Activated effector memory CD4-positive, alpha-beta T cell treated with anti-CD3 and anti-CD28 coated beads, Interleukin-2, amount 50 U/mL, for 16 hours (primary cell): ENCODE measurements at places on chromosomes 4 and X.

DNA sequence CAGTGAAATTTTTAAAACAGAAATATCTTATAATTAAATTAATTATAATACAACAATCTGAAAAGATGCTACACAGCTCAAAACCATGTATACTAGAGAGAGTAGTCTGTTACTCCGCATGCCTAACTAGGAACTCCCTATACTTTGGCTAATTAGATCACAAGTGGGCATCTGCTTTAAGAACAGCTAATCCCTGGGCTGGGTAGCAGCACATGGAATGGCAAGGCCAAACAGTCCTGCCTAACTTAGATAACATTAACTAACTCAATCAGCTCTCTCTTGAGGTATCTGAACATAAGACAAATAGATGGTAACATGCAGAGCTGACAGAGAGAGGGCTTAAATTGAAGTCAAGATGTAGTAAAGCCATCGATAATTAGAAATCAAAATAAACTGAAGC lies 9.9 kb downstream of the CHIC2 start:
- DNase-seq, result no peak

GRCh38 chr4:151129796-151130195 lies 30.4 kb downstream of the RPS3A start:
- no peak for DNase-seq

DNA sequence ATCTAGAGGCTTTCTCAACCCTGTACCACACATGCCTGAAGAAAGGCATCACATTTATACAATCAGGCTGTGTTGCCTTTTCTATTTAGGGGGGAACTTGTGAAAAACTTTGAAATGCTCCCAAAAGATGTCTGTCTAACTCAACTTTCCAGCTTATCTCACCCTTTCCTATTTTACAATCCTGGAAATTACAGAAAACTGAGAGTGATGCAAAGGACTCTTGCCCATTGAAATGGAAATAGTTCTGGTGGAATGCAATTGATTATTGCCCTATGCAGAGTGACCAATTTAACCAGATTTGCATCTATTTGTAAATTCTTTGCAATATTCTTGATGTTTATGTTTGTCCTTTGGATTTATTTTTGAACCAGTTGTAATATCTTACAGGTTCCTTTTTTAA lies 77.3 kb downstream of the GALNT7 start:
- no peak for DNase-seq

DNA sequence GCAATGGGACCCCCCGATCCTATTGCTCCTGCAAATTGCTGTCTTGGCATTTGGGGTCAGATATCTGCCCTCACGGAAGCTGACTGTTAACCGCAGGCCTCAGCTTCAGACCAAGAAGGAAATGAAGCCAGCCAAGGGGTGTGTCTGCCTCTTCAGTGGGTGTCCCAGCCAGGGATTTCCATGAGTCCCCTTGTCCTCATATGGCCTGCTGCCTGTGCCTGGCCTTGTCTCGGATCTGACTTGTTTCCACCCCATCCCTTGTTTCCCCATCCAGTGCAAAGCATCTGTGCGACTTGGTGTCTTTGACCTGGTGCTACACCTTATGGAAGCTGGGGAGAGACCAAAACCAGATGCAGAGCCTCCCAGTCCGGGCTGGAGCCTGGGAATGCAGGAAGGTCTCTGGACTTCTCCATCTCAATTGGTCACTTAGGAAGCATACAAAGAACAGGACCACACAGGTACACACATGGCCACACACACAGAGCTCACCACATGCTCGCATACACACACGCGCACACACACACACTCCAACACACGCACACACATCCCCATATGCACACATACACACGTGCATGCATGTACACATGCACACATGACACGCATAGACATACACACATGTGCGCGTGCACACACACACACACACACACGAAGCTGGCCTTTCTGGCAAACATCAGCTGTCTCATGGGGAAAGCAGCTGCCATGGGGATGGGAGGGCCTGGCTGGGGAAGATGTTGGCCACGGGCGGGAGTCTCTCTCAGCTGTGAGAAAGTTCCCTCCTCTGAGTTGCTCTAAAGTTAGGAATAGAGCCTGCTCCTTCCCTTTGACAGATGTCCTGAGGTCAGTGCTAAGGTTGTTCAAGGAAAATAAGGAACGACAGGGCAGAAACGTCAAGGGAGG lies 65.5 kb downstream of the CRMP1 start:
- no peak for DNase-seq

DNA sequence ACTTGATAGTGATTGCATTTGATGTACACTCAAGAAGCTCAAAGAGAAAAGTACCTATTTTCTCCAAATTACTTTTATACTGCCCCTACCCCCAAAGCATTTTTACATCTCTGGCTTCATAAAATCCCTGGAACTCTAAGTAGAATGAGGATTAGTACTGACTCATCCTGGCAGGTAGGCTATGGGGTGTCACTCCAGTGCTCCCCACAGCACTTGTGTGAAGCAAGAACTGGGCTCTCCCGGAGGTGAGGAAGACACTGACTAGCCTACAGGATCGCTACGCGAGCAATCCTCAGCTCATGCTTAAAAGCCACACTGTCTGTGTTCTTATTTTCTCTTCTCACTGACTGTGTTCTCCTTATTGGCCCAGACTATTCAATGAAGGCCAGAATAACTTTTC lies 90.4 kb upstream of the NDP start:
- no peak for DNase-seq

DNA sequence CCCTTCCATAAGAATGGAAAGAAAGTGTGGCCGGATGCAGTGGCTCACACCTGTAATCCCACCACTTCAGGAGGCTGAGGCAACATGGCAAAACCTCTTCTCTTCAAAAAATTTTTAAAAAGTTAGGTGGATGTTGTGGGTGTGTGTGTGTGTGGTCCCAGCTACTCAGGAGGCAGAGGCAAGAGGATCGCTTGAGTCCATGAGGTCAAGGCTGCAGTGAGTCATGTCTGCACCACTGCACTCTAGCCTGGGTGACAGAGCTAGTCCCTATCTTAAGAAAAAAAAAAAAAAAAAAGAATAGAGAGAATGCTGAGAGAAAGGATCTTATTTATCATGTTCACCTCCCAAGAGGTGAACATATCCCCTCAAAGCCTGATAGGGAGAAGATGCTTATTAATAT lies 492.1 kb upstream of the SMIM31 start:
- no peak for DNase-seq

DNA sequence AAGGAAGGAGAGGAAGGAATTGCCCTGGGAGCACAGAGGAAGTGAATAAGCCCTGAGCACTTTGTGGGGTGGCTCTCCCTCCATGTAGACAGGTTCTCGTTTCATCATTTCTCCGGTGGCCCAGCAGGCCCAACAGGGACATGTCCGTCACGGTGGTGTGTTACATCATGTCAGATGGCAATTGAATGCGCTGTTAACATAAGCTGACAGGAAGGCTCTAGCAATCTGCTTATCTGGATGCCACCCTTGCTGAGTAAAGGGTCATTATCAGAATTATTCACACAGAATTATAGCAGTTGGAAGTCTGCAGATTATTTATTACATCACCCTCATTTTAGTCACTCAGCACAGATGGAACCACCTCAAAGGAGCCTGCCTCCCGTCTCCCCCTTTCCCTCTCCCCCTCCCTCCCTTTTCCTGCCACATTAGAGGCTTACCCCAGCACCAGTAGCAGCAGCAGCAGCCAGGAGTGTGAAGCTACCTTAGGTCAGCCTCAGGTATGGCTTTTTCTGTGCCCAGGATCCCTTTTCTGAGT lies 124.3 kb upstream of the TRIM2 start:
- no peak for DNase-seq

GRCh38 chr4:185809121-185809520 lies 2.9 kb downstream of the SORBS2 start:
- no peak for DNase-seq

DNA sequence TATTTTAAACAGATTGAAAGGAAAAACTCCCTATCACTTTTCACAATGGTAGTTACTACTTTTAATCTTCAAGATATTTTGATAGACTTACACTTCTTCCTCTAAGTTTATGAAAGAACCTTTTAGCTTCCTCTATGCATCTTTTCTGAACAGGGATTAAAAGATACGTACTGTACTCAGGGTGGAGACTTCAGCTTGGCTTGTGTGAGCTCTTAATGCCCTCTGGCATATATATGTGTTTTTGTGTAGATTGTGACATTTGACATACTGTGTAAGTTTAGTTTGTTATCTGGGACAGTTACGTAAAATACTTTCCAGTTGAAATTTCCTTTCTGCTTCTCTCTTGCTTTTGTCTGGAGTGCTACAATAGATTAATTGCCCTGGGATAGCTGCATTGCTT lies 109.3 kb upstream of the NUDT6 start:
- DNase-seq, result no peak

- DNase-seq, result no peak
Measured at GRCh38 chrX:2917767-2918166, 11.4 kb downstream of the ARSD start.

DNA sequence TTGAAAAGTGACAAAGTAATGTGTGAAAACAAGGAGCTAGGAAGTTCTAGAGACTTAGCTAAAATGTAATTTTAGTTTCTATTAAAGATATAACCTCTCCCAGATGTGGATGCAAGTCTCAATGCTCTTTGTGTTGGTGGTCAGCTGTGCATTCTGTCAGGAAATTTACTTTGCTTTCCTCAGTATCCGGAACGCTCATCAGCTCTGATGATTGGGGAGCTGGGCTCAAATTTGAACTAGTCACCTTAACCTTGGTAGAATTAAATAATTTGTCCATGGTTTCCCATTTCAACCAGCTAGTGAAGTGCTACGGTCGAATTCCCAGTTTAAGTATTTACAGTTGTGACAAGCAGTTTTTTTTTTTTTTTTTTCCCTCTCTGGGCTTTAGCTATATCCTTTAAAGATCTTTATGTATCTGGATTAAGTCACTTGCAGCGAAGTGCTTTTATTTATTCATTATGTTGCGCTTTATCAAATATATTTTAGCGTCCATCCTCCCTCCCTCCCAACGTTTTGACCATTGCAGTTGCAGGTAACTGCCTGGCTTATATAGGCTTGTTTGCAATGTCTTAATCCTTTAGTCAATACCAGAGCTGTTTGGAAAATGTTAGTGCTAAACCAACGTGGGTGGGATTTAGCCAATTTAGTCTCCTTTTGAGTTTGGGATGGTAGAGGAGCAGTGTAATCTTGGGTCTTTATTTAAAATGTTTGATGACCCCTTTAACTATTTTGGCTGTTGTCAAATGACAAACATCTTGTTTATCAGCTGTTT lies 2.1 kb downstream of the OGT start:
- DNase-seq, result no peak

- no peak for DNase-seq
Measured at GRCh38 chr4:101280866-101281600, 66.3 kb downstream of the PPP3CA start.

DNA sequence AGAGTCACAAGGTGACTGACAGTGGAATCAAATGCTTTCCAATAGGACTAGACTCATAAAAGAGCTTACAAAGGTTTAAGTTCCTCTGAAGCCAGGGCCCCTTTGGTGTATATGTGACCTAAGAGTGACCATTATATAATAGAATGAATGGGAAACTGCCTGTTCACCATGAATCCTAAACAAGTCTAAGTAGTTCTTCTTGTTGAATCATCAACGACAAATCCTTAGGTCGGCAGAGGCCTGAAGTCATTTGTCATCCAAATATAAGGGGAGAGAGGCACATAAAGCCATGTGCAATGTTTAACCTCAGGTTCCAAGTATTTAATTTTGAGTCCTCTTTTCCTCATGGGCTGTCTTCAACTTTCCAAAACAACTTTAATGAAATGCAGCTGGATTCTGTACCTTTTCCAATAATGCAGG lies 122.4 kb downstream of the RASL11B start:
- DNase-seq, result no peak

- DNase-seq, result peak; percentile 72
Measured at GRCh38 chr4:121711263-121712000, 14.7 kb upstream of the ANXA5 start.

DNA sequence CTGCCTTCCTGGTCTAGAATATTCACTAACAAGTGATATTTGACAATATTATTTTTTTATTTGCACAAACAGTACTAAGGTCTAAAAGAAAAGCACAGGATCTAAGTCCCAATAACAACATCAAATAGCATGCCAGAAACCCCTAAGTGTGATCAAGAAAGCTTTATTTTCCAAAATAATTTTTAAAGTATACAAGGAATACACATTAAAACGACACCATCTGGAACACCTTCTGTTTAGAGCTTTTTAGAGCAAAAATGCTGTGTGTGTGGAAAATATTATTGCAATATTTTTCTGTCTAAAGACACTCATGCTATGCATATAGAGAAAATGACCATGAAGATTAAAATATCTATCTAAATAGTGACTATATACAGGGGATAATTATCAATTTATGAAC lies 103.1 kb downstream of the ARAP2 start:
- DNase-seq, result no peak

DNA sequence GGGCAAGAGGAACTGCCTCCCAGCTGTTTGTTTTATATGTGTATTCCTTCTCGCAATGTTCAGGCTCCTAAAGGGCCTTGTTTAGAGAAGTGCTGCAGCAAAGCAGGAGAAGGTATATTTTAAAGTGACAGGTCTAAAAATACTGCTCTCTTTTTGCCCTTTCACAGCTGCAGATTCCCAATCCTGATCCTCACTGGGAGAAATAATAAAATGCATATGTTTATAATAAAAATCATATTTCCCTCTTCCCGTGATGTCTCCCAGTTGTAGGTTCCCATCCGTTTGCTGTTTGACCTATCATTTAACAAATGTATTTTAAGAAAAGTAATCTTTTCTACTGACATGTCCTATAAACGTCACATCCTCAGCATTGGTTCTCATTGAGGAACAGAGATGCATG lies 62.7 kb upstream of the GPC4 start:
- no peak for DNase-seq

- DNase-seq, result no peak
Measured at GRCh38 chrX:30793075-30793766, 95.8 kb downstream of the TAB3 start.

DNA sequence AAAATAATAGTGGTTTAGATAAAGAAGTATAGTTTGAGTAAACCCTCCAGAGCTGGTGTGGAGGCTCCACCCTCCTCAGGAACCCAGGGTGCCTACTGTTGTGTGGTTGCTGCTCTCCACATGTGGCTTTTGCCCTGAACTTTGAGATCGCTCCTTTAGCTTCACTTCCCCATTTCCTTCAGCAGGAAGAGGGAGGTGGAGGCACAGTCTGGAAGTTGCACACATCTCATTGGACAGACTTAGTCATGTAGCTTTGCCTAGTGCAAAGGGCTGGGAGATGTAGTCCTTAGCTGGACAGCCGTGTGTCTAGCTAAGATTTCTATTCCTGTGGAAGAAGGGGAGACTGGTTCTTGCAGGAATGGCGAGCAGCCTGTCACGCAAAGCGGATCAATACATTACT lies 37.9 kb downstream of the RGS12 start:
- DNase-seq, result peak; percentile 8

DNA sequence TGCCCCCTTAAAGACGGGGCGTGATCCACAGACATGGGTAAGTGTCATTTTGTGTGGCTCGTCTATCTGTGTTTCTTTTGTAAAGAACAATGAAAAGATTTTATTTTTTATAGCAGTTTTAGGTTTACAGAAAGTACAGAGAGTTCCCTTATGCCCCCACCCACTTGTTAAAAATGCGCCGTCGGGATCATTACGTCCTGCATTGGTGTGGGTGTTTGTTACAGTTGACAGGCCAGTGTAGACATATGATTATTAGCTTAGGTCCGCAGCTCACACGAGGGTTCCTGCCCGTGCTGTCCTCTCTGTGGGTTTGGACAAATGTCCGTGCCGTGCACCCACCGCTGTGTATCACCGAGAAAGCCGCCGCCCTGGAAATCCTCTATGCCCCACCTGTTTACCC lies 50.5 kb downstream of the RGS12 start:
- DNase-seq, result no peak

- DNase-seq, result no peak
Measured at GRCh38 chr4:1857931-1858330, 2.0 kb upstream of the LETM1 start.

- DNase-seq, result no peak
Measured at GRCh38 chrX:118025226-118025625, 91.4 kb downstream of the KLHL13 start.
